ENCODE measurements at places on chromosomes 7 and 10.

- no peak for DNase-seq
Observed at GRCh38 chr7:78514634-78515033, 716.1 kb downstream of the PHTF2 start.

DNA sequence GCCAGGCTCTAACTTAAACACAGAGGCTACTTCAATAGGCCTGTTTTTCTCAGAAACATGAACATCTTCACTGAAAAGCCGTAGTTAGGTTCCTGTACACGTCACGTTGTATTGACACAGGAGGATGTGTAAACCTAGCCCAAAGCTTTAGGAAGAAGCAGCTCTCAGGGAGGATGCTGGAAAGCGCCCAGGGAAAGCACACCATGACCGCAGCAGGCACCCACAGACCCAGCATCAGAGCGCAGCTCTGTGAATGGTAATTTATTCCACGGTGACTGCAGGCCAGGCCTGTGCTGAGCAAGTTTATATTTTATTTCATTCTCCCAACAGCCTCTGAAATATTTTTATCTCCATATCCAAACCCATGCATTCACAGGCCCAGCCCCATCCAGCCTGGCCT, 51.1 kb downstream of the ASB13 start:
- no peak for DNase-seq

DNA sequence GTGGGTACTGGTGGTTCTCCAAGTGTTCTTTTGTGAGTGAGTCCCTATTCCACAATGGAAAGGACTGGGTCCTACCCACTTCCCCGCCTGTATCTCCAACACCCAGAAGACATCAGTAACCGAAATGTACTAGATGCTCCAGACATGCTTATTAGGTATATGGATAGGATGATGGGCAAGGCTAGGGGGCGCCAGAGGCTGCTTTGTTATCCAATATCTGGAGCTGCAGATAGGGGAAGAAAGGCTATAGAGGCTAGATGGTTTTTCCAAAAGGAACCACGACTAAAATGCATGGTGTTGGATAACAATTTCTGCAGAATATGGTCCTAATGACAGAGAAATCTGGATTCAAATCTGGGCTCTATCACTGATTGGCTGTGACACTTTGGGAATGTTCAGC, 56.2 kb upstream of the TM9SF3 start:
- DNase-seq, result peak; percentile 28

GRCh38 chr10:100986952-100987684, at the start of the genes MRPL43 and TWNK:
TSS of gene MRPL43 (minus strand) at chr10:100987497. CDS start at chr10:100987443, 54 bp downstream.
TSS of gene TWNK (plus strand) at chr10:100987543. CDS start at chr10:100988211, 668 bp downstream.
- DNase-seq, result peak; percentile 61

- no peak for DNase-seq
Observed at GRCh38 chr7:11466517-11467105, 365.4 kb downstream of the THSD7A start.

- DNase-seq, result no peak
Observed at GRCh38 chr10:91880310-91880709, 29.0 kb downstream of the FGFBP3 start.

DNA sequence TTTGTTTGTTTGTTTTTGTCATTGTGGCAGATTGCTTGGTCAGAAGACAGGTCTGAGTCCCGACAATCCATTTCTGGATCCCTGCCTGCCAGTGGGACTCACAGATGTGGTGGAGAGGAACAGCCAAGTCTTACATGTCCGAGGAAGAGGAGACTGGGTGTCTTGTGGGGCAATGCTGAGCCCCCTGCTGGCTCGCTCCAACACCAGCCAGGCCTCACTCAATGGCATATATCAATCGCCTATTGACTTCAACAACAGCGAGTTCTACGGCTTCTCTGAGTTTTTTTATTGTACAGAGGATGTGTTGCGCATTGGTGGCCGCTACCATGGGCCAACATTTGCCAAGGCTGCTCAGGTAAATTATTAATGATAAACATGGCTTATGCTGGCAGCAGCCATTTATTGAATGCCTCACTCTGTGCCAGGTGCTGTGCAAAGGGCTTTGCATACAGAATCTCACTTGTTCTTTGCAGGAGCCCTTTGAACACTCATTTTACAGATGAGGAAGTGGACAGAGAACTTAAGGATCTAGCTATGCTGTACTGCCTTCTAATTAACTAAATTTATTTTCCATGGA, 33.3 kb downstream of the COX15 start:
- DNase-seq, result no peak

DNA sequence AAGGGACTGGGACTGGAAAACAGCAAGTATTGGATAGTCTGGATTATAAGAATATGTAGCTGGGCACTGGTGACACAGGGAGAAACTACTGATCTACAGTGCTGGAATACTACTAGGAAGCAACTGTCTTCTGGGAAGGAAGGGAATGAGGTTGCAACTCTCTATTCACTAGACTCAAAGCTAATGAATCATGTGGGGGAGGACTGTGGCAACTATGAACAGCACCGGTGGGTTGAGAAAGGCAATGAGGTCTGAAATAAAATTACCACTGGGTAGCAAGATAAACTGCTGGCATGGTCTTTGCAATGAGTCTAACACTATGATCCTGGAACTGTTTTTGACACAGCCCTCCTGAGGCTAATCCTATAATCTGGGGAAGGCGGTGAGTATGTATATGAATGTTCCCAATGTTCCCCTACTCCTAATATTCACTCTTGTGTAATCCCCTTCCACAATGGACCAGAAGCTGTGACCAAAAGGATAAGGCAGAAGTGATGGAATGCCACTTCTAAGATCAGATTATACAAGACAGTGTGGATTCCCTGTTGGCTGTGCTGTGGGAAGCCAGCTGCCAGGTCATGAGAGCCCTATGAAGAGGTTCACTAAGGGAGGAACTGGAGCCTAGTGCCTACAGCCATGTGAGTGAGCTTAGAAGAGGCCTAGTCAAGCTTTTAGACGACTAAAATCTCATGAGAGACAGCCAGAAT, 101.3 kb upstream of the DNAJB12 start:
- no peak for DNase-seq

DNA sequence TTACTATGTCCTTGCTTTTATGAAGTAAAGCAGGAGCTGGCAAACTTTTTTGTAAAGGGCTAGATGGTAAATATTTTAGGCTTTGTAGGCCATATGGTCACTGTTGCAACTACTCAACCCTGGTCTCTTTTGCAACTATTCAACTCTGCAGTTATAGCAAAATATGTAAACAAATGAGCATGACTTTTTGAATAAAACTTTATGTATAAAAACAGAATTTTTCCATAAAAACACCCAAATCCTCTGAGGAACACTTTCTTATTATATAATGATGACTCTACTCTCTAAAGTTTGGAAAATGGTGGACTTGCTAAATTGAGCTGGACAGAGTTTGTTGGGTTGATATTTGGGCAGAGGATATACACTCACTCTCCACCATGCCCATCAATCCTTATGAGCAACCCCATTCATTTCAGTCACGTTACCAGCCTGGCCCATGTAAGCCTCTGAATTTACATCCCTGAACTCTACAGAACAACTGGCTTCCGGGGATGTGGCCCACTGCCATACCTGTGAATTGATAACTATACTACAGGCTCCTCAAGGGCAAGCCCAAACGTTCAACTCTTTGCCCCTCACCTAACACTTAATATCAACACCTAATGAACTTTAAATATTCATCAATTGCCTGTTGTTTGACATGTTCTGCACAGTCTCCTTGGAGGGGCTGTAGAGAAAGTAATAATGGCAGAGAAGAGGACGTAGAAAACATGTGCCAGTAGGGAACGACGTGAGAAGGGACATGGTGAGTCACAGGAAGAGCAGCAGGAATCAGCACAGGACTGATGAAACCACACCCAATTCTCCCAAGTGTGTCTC, 37.6 kb downstream of the SGMS1 start:
- peak; percentile 67 for DNase-seq

DNA sequence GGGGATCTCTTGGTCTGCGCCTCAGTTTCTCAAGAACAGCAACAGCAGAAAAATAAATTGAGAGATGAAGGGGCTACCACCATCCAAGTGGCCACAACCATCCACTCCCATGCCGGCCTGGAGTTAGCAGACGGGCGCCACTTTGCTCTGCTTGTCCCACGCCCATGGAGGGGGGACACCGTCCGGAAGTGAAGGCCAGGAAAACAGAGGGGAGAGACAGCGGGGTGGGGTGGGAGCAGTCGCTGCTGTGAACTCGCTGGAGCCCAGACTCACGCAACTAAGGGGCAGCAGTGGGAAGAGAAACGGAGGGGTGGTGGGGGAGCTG, 135.4 kb downstream of the KIF20B start:
- DNase-seq, result no peak

GRCh38 chr10:108787932-108788331, 1135.4 kb downstream of the XPNPEP1 start:
- peak; percentile 50 for DNase-seq

DNA sequence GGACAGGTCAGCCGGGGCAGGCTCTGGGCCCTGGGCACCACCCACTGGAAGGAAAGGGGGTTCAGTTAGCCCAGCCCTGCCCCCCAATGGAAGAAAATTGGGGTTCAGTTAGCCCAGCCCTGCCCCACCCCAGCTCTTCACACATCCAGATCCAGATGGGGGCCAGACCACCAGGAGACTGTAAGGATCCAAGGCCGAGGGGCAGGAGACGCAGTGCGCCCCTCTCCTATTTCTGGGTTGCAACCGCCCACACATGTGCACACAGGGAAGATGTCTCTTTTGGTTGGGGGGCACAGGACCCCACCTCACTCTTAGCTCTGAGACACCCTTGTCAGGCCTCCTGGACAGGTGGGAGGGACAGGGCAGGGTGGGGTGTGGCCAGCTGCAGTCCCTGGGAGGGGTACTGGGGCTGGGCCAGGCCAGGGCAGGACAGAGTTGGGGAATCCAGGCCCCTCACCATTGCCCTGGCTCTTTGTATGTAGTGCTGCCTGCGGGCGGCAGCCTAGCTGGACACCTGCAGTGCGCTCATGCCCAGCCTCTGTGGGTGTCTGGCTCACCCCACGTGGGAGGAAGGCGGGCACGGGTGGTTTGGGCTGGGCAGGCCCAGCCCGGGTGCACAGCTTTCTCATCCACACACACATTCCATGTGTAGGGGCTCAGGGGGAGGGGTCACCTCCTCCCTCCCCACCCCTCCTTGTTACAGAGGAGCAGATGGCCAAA, 141.2 kb downstream of the LHPP start:
- DNase-seq, result no peak

GRCh38 chr10:122590153-122590552, 29.6 kb downstream of the DMBT1 start:
- DNase-seq, result no peak

DNA sequence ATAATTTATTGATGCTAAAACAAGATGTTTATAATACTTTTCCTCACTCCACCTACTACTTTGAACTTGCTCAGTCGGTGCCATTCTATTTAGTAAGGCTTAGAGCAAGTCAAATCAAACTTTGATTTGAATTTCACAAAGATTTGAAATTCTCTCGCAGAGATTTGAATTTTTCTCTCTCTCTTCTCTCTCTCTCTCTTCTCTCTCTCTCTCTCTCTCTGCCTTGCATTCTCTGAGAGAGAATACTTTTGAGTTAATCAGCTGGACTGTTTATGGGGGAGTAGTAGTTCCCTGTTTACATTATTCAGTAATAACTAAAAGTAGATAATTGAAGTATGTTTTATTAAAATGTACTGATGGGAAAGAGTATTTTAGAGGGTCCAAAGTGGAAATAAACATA, 488.5 kb upstream of the ANKRD30A start:
- no peak for DNase-seq

DNA sequence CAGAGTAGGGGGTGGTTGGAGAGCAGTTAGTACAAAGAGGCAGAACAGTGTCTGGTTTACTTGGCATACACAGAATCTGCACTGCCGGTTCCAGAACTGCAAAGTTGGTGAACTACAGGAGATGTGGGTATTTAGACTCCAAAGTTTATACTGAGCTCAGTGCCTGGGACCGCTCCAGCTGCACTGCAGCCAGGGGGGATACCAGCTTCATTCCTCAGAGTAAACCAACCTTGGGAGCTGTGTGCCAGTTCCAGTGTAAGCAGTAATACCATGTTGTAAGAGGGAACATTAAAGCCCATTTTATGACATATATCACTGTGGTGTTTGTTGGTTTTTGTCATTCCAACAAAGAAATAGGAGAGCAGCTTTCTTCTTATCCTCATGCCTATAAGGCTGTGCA, 23.4 kb downstream of the LOXL4 start:
- DNase-seq, result no peak

- no peak for DNase-seq
Observed at GRCh38 chr7:157926107-157926506, 589.3 kb downstream of the DNAJB6 start.

GRCh38 chr7:19352305-19352695, 207.1 kb upstream of the FERD3L start:
- DNase-seq, result peak; percentile 33

GRCh38 chr7:13174991-13175390, 487.6 kb downstream of the ARL4A start:
- no peak for DNase-seq

DNA sequence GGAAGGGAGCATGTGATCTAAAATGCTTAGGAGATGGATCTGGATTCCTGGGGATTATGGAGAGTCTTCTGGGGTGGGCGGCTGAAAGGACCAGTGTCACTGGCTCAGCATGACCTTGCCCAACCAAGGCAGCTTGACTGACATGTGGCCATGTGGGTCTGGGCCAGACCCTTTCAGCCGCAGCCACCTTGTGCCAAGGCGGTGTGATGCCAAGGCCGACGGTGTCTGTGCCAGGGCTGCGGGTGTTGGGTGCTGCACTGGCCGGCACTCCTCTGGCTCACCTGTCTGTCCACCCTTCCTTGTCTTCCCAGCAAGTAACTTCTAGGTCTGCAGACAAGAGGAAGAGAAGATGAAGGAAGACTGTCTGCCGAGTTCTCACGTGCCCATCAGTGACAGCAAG, 8.8 kb downstream of the DEPP1 start:
- no peak for DNase-seq

- DNase-seq, result peak; percentile 80
Observed at GRCh38 chr10:30671026-30671616, 41.6 kb upstream of the LYZL2 start.

DNA sequence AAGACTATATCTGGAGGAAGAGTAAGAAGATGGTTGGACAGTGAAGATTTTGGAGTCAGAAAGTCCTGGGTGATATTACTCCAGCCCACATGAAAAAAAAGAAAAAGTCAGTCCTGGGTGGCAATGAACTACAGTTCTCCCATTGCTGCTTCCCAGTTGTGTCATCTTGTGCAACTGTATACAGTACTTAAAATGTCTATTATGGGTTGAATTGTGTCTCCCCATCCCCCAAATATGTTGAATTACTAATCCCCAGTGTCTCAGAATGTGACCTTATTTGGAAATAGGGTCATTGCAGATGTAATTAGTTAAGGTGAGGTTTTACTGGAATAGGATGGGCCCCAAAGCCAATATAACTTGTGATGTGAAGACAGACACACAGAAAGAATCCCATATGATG, 15.6 kb downstream of the SEC23IP start:
- peak; percentile 53 for DNase-seq

All from AG10803 (cell line).